Urinary bladder (tissue), 4 donors: ENCODE measurements at places on chromosomes 12 and 14. TPM values are rescaled to one million over a fixed set of nuclear protein-coding genes. Genes with fewer than 3 reads are reported as not detected.

DNA sequence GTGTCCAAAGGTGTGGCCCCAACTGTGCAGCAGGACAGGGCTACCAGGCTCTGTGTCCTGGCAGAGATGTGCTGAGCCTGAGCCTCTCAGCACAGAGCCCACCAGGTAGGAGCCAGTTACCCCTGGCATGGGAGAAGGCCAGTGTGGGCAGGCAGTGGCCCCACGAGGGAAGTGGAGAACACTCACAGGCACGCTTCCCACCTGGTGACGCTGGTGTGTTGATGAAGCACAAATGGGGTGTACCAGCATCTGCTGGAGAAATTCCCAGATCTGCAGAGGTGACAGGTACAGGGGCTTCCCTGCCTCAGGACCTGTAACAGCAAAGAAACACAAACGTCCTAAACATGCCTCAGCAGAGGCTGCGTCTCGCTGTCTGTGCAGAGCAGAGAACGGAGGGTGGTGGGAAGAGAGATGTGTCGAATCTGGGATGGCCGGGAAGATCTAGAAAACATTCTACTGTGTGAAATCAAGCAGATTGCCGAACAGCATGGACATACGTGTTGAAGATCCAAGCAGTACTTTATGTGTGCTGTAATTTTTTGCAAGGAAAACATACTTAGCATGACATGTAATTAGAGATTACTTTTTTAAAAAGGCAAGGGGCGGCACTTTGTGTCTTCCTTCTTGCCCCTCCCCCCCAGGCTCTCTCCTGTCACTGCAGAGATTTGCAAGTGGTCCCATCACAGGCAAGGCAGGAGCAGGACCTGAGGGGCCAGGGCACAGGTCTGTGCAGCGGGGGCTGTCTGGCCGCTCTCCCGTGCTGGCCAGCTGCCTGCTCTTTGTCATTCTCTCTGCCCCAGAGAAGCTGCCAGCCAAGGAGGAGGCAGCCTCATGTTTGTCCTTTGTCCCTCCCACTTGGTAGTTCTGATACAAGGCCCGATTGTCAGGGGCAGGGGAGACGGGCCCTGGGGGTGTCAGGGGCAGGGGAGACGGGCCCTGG, 17.3 kb downstream of the HIP1R start:
- no peak for DNase-seq

The FOXG1 gene
- not detected for total RNA-seq

DNA sequence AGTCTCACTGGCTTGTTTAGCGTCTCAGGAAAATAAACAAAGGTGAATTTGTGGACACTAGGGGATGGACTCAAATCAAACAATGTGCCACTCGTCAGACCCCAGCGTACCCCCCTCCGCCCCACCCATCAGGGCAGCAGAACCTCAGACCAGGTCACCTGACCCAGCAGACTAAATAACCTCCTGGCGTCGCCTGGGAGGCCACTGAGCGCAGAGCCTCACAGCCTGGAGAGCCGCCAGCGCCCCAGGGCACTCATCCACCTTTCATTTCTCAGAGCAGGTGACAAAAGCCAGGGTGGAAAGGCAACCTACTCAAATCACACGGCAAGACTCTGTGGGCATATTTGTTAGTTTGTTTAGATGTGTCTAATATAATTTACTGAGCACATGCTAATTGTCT, 100.9 kb downstream of the DICER1 start:
- DNase-seq = no peak

GRCh38 chr14:88170333-88170732, 152.7 kb downstream of the KCNK10 start:
- DNase-seq = no peak

The ERP27 gene
- 27.3 TPM for total RNA-seq

The CARMIL3 gene
- total RNA-seq = 1.5 TPM

The CLEC9A gene
- total RNA-seq = 0.90 TPM

DNA sequence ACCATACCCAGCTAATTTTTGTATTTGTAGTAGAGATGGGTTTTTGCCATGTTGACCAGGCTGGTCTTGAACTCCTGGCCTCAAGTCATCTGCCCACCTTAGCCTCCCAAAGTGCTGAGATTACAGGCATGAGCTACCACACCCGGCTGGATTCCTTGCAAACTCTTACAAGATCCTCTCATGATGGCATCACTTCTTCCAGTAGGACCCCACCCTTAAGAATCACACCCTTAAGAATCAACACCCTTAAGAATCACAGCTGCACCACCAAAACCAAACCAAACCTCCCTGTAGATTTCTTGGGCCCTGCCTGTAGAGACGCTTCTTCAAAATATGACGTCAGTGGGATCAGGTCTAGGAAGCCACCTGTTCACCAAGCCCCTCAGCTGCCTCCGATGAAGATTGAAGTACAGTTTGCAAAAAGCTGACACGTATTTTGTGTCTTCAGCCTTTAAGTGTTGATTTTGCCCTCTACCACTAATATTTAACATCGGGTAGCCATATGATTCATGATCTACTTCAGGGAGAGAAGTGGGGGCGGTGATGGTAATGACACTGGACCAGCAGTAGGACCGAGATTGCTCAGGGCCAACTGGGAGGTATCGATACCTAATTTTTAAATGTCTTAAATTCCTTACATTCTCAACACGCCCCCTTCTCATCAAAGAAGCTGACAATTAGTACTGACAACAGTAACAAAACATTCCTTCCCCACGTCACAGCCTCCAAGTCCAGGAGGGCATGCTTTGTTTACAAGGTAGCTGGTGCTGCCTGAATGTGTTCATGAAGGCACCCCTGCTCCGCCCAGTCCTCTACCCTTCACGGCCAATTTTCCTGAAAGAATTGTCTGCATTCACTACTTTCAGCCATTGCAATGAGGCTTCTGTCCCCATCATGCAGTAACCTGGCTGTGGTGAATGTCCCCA, 57.2 kb downstream of the ESRRB start:
- DNase-seq = no peak

The SIX4 gene
- total RNA-seq = 9.9 TPM

The RFX4 gene
- not detected for total RNA-seq

DNA sequence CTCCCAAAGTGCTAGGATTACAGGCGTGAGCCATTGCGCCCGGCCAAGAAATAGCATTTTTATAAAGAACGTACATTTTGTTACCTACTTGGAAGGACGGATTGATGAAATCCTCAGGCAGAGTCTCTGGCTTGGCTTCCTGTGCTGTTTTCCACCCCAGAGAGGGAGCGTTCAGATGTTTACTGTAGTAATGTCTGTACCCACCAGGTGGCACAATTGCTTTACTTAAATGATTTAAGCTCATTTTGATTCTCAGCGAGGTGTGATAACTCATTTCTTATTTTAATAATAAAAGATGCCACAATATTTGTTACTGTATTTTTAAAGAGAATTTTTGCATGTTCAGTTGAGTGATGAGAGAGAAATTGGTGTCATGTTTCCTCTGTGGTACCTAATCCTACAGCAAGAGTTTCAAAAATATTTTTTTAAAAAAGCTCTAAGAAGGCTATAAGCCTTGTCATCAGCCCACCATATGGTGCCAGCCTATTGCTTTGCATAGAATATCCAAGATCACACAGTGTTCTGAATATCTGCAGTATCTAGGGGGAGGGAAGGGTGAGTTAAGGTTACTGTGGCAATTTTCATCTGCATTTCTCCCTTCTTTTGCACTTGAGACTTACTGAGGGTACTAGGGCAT, 82.6 kb upstream of the TRAF3 start:
- DNase-seq = peak; percentile 54

The FAM181A gene
- not detected for total RNA-seq
